ENCODE measurements at places on chromosomes 6 and 20.

- no peak for DNase-seq
Observed at GRCh38 chr20:25252686-25253421, 5.0 kb downstream of the PYGB start.

DNA sequence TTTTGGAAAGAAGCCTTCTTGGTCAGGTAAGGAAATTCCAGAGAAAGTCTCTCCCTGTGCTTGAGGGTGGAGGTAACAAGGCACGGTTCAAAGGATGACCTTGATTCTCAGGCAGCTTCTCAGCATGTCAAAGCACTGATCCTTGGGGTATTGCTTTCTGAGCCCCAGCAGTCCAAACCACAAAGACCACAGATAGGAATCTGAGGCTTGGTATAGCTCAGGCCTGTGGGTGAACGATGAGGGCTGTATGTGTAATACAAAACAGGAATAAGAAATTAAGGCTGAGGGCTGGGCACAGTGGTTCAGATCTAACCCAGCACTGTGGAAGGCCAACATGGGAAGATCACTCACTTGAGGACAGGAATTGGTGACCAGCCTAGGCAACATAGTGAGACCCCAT lies 70.2 kb upstream of the SLC22A1 start:
- no peak for DNase-seq

GRCh38 chr20:11111191-11111590 lies 437.4 kb upstream of the JAG1 start:
- peak; percentile 34 for DNase-seq

DNA sequence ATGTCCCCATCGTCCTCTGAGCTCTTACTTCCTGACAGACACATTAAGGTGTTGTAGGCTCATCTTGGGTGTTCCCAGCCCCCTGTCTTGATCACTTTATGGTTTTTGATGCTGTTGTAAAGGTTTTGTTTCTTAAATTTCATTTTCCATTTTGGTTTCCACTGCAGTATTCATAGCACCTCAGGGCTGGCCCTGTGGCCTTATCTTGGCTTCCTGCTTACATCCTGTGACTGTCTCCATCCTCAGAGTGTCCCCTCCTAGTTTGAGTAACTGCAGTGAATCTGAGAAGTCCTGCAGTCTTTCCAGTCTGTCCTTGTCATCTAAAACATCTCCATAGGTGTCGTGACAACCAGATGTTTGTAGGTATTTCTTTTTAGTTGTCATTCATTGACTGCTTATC lies 50.9 kb downstream of the JARID2 start:
- no peak for DNase-seq

DNA sequence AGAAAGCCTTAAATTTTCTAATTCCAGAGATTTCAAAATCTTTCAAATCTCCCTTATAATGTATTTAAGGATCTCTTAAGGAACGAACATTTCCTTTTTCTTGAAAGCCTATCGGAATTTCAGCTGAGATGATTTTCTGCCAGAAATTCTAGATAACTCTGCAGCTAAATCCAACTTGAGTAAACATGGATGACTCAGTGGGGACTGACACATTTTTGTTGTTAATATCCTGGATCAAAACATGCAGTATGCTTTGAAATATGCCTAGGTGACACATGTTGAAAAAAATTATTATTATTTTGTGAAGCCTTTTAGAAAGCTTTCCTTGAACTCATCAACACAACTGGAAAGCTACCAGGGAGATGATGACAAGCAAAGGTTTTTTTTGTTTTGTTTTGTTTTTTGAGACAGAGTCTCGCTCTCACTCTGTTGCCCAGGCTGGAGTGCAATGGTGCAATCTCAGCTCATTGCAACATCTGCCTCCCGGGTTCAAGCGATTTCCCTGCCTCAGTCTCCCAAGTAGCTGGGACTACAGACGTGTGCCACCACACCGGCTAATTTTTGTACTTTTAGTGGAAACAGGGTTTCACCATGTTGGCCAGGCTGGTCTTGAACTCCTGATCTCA lies 140.1 kb upstream of the SNX9 start:
- peak; percentile 20 for DNase-seq

DNA sequence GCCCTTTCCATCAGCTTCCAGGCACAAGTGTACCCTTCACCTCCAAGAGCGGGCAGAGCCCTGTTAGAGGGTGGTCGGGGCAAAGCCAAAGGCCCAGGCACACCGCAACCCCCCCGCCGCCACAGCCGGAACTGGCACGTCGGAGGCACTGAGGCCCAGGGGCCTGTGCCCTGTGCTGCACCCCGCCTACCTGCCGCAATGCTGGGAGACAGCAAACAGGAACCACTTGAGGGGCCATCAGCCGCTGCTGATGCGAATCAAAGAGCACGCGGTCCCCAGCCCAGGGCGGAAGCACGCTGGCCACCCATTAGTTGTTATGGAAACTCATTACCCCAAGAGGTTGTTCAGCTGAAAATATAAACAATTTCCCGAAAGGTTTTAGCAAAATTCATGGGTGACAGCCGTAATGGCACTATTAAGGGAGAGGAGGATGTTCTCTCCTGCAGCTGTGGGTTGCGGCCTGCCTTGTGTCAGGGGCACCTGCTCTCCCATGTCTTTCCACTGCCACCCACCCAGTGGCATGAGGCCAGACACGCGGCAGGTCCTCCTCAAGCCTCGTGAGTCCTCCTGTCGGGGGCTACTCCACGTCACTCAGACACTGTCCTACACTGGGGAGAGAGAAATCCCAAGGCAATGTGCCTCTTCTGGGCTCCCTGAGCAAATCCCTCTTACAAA lies 65.3 kb downstream of the EDN3 start:
- DNase-seq: no peak

GRCh38 chr6:10180138-10181074 lies 234.5 kb downstream of the TFAP2A start:
- DNase-seq: no peak

DNA sequence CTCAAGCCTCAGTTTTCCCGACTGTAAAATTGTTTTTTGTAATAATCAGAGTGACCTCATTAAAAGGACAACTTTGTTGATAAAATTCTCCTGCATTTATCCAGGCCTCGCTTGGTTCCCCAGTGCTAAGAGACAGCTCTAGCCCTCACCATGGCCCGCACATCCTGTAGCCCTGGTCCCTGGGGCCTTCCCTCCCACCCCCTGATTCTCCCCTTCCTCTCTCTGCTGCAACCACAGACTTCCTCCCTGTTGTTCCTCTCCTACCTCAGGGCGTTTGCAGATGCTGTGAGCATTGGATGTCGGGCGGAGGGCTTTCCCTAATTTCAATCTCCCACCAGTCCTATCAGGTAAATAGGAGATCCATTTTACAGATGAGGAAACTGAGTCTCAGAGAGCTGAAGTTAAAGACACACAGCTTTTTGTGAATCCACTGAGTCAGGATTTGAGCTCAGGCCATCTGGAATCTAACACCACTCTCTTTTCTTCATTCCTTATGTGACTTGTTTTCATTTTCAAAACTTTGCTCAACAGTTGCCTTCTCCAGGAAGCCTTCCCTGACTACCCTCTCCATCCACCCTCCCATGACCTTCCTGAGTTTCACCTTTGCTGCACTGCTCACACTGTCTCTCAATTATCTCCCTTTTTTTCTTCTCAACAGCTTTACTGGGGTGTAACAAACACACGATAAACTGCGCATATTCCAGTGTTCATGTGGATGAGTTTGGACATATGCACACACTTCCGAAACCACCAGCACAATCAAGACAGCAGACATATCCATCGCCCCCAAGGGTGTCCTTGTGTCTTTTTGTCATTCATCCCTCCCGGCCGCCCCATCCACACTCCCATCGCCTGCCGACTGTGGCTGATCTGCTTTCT lies 107.1 kb downstream of the CEBPB start:
- no peak for DNase-seq

GRCh38 chr6:30722280-30723112 lies 2.3 kb downstream of the TUBB start:
- DNase-seq: peak; percentile 50

DNA sequence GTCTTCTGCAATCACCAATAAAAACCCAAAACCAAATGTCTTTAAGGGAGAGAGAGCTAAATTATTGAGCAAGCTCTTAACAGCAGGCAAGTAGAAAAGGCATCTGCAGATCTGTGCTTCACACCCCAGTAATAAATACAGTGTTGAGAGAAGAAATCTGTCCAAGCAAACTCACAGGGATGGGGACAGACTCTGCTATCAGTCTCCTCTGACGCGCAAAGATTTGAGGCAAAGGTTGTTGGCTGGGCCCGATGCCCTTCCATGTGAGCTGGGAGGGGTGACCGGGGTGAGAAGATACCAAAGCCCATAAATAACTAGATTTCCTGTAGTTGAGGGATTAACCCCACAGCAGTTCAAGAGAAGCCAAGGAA lies 315.2 kb upstream of the SOX4 start:
- DNase-seq: no peak

GRCh38 chr6:111709615-111710398 lies 104.1 kb upstream of the TRAF3IP2 start:
- DNase-seq: peak; percentile 64

- DNase-seq: peak; percentile 82
Observed at GRCh38 chr6:74879234-74879633, 326.6 kb downstream of the COL12A1 start.

GRCh38 chr6:161128680-161129196 lies 137.2 kb downstream of the MAP3K4 start:
- peak; percentile 35 for DNase-seq

- no peak for DNase-seq
Observed at GRCh38 chr6:45518013-45518720, 140.4 kb upstream of the SUPT3H start.

GRCh38 chr20:58876437-58876836 lies 23.9 kb downstream of the GNAS start:
- no peak for DNase-seq

DNA sequence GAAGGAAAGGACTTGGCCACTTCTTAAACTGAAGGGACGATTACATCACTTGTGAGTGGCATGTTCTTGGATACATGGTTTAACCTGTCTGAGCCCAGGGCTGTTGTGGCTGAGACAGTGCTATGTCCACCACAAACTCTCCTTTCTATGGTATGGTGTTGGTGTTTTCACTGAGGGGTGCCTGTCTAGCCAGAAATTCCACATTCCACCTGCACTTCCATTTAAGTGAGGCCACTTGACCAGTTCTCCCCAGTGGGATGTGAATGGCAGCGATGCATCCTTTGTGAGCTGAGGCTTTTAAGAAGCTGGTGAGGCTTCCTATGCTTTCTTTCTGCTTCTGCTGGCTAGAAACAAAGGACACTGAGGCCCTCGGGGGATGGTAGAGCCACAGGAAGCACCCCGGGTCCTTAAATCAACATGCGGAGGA lies 151.4 kb upstream of the CHD6 start:
- no peak for DNase-seq

DNA sequence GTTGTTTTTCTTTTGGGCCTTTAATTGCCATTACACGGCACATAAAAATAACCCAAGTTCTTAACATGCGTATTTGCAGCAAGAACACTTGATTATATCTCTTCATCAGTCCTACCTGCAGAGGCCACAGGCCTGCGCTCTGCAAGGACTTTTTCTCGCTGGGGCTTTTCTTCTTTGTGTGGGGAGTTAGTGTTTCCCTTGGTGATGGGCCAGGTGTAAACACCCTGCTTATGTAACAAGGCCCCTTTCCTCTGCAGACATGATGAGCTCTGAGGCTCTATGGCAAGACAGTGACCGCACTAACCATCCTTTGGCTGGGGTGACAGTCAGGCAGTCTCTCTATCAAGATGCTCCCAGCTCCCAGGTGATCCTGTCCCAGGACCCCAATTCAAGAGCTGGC lies 97.8 kb upstream of the PCSK2 start:
- DNase-seq: no peak

- no peak for DNase-seq
Observed at GRCh38 chr6:137550535-137550934, 56.3 kb upstream of the OLIG3 start.

DNA sequence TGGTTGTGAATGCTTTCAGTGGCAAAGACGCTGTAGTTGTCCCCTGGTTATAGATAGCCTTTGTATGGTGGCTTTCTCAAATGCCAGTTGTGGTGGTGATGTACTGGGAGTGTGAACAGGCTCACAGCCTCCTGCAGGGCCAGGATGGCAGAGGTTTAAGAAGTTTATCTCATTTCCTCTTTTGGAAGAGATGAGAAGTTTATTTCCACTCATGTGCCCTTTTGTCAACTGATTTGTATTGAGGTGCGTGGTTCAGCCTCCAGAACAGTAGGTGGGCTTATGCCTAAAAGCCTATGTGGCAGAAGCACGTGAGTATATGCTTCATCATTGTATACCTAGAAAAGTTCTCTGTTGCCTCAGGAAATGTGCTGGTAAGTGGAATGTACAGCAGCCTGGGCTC lies 13.7 kb upstream of the ZFP57 start:
- DNase-seq: no peak

DNA sequence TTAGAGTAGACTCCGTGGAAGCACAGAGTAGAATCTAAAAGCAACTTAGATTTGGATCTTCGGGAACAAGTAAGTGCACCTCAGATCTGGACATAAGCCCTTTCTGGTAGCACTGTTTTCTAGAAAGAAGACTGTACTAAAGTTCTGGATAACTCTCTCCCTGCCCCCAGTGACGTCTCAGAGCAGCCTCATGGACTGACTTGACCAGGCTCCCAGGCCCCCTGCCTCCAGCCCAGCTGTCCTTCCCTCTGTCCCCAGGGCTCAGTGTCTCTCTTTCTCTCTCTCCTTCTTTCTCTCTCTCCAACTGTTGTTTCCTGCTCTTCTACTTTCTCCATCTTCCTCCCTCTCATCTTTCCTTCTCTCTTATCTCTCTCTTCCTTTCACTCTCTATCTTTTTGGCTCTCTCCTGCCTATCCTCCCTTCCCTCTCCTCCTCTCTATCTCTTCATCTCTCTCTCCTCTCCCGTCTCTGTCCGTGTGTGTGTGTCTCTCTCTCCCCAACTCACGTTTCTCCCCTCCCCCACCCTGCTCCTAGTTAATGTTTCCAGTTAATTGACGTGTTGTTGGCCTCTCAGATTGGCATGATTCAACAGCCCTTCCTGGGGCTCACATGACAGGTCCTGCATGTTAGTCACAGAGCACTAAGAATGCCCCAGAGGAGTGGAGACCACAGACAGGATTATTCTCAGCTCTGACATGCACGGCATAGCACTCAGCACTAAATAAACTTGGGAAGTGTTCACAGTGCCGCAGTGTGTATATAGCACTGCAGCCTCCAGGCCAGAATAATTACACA lies 180.4 kb upstream of the FOXQ1 start:
- peak; percentile 100 for DNase-seq

GRCh38 chr6:163038317-163038716 lies 310.5 kb downstream of the PACRG start:
- DNase-seq: no peak

GRCh38 chr6:65052626-65053025 lies 654.4 kb downstream of the EYS start:
- no peak for DNase-seq

DNA sequence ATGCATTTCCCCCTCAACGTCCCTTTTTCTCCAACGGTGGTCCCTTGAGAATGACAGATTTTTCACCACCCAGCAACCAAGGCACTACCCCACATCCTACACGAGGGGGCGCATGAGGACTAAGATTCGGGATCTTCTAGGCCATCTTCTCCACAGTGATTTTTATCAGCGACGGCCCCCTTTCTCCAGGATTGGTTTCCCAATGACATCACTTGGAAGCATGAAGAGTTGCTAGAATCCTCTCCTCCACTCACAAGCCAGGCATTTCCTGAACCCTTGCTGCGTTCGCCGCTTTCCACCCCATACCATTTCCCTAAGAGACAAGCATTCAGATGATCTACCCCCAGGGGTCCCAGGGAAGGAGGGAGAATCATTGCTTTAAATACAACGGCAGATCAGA lies 252.0 kb downstream of the HIVEP2 start:
- DNase-seq: peak; percentile 65

Data from renal cortical epithelial cell (primary cell).